AG08395 (cell line): ENCODE measurements at places on chromosomes 3 and 15.

GRCh38 chr15:96565266-96565665 lies 234.8 kb downstream of the NR2F2 start:
- no peak for DNase-seq

GRCh38 chr3:105837143-105837740 lies 31.6 kb downstream of the CBLB start:
- DNase-seq: no peak

GRCh38 chr15:22855791-22856190 lies 17.3 kb downstream of the NIPA2 start:
- no peak for DNase-seq

GRCh38 chr3:197926418-197926817 lies 23.6 kb upstream of the RPL35A start:
- no peak for DNase-seq

DNA sequence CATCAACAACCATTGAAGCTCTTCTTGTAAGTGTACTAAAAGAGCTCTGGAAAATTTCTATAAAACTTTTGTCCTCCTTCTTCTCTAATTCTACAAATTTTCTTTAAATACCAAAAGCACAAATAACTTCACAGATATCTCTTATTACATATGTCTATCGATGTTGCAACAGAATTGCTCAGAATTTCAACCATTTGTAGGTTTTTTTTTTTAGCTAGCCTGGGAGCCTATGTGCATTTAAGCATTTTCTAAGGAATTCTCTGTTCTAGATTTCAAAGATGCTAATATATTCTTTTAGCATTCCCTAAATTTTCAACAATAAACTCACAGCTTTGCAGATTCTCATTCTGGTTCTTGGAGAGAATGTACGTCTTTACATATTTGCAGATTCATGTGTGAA lies 774.3 kb upstream of the NR2F2 start:
- DNase-seq: no peak

- no peak for DNase-seq
Observed at GRCh38 chr15:51783967-51784366, 32.6 kb downstream of the TMOD2 start.

GRCh38 chr3:119380697-119381096 lies 82.7 kb downstream of the TMEM39A start:
- no peak for DNase-seq

DNA sequence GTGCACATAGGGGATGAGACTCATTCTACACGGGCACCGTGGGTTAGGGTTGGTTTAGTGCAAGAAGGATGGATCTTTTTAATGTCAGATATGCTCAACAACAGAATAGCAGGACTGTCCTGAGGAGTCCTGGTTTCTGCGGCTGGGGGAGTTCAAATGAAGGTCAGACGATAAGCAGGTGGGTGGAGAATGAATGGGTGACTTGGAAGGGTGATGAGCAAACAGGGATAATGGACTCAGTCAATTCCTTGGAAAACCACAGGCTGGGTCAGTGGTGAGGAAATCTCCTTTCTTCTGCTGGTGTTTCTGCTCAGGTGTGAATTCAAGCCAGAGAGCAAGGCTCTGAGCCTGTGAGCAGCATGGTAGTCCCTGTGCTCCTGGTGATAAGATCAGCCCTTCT lies 59.9 kb downstream of the MESD start:
- DNase-seq: no peak

GRCh38 chr15:65305776-65306175 lies 1.3 kb downstream of the RNU5B-1 start:
- DNase-seq: no peak
